ENCODE measurements at places on chromosomes 7 and 10.

- DNase-seq: no peak
These were observed 76.0 kb upstream of the AGBL3 start for GRCh38 chr7:134910214-134910890.

DNA sequence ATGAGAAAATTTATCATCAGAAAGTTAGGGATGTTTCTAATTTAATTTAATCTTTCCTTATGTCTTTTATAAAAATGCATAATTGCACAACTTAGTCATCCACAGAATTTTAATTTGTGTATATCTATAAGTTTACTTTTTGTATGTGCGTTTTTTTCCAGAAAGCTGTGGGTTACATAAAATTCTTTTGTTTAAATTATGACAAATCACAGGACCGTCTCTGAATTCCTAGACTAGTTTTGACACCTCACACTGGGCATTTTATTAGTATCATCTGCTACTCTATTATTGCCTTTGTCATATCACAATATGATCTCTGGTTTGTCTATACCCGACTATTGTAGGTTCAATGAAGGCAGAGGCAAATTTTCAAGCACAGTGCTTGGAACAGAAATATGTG is 482.4 kb upstream of the SEMA3D start:
- no peak for DNase-seq

GRCh38 chr10:48288661-48289060 is 14.2 kb upstream of the FRMPD2 start:
- no peak for DNase-seq

DNA sequence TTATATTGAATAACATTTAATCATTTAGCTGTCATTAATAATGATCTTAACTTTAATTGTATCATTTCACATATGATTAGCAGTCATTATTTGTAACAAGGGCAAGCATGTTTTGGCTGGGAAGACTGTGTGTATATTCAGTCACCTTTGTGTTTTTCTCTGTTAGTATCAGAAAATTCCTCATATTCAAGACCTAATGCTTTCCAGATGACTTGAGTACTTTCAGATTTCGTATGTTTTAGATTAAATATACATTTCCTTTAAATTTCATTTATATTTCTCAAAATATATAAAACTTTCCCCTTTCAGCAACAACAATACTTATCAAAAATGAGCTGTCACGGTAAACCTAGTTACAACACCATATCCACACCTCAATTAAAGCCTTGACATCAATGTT is 6.3 kb upstream of the CACNA2D1 start:
- DNase-seq: no peak

DNA sequence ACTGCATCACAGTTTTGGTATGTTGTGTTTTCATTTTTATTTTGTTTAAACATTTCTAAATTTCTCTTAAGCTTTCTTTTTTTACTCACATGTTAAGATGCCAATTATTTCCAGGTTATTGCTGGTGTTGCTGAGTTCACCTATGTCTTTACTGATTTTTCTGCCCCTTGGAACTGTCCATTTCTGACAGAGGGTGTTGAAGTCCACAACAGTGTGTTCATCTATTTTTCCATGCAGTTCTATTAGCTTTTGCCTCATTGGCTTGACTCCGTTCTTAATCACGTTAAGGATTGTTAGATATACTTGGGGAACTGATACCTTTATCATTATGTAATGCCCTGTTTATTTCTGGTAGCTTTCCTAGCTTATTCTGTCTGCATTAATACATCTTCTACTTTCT is 158.0 kb upstream of the TCERG1L start:
- DNase-seq: no peak

DNA sequence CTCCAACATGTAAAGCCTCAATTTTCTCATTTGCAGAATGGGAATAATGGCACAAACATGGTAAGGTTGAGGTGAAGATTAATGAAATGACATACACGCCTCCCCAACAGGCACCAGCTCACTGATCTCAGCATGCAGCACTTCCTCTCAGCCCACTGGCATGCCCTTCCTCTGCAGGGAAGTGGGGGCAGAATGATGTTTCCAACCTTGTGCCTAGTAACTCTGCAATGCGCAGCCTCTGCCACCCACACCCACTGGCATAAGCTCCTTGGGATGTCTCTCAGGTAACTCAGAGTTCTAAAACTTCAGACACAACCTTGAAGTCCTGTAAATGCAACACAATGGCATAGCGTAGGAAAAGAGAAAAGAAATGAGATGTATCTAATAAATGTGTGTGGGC is 540.7 kb downstream of the HTR7 start:
- DNase-seq: no peak

- DNase-seq: no peak
These were observed 67.7 kb downstream of the ST8SIA6 start for GRCh38 chr10:17386616-17387075.

- DNase-seq: no peak
These were observed 101.1 kb upstream of the GSDME start for GRCh38 chr7:24858108-24858977.

- DNase-seq: peak; percentile 34
These were observed 9.3 kb upstream of the EN2 start for GRCh38 chr7:155448632-155449007.

GRCh38 chr7:98729121-98729520 is 112.0 kb downstream of the NPTX2 start:
- DNase-seq: no peak

- no peak for DNase-seq
These were observed 34.4 kb downstream of the BCAP29 start for GRCh38 chr7:107614425-107614824.

DNA sequence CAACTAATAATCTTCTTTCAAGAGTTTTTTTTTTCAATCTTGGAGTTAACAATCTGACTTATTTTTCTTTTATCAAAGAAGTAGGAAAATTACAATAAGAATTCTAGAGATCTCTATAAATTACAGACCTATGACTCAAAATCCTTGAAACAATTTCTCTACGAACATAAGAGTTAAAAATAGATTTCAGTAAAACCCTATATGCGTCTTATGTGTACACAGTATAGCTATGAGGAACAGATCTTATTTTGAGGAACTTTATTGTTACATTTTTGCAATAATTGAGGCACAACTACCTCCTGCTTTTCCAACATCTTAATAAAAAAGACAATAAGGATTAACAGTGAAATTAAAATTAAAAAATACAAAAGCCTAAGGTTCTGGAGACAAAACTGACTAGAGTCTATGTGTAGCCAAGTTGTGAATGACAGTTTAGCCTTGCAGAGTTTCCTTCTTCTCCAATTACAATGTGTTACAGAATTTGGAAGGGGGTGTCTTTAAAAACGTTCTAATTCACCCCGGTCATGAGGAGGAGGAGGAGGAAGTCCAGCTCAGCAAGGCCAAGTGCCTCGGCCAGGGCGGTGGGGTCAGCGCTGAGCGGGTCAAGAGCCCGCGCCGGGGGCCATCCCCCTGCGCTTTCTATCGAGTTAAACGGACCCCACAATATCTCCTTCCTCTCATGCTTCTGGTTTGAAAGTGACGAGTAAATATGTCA is 40.5 kb downstream of the AMZ1 start:
- no peak for DNase-seq

DNA sequence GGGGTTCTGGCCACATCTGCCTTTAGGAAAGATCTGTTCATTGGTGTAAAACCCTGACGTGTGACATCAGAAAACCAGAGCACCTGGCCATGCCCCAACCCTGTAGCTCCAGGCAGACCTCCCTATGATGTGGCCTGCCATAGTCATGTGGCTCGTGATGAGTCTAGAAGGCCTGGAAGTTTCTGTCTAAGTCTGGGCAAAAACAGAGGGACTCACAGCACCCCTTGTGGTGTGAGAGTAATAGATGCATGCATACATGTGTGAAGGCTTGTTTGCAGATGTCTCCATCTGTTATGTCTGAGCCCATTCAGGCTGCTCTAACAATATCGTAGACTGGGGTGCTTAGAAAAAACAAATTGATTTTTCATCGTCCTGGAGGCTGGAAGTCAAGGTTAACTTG is 309.3 kb downstream of the PAXIP1 start:
- no peak for DNase-seq

- peak; percentile 14 for DNase-seq
These were observed 42.5 kb upstream of the LCOR start for GRCh38 chr10:96789571-96790108.

DNA sequence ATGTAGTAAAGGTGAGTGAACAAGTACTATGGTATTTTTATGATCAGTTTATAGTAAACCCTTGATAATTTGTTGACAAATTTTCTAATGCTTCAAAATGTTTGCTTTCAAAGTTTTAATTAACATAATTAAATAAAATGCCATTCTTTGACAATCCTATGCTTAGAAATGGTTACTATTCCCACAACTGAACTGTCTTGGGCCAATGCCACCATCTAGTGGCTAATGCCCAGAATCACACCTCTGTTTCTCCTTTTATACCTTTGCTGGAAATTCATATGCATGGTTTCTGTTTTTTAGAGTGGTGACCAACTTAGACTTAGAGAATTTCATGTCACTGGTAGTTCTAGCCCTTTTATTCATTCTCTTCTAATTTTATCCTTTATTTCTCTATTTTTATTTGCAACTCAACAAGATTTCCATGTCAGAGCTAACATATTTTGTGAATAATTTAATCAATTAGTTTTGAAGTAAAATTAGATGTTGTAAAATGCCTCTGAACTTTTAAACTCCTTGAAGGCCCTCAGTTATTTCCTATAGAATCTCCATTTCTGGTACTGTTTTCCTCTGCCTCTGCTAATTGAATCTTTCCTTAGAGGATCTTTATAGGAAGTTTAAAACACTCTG is 31.1 kb downstream of the PCGF5 start:
- peak; percentile 88 for DNase-seq

DNA sequence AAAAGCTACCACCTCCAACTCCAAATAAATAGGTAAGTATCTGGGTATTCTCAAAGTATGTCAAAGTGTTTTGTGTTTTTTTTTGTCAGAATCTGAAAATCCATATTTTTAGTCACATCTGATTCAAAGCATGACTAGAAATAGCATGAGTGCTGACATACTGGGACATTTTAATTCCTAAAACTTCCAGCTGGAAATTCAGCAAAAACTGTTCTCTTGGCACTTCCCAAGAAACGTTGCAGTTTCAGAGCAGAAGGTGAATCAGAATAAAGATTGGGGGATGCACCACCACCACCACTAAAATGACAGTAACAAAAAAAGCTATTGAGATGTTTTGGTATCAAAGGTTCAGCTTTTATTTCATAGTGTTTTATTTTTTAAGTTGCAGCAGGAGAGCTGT is 724.6 kb upstream of the CELF2 start:
- DNase-seq: no peak

DNA sequence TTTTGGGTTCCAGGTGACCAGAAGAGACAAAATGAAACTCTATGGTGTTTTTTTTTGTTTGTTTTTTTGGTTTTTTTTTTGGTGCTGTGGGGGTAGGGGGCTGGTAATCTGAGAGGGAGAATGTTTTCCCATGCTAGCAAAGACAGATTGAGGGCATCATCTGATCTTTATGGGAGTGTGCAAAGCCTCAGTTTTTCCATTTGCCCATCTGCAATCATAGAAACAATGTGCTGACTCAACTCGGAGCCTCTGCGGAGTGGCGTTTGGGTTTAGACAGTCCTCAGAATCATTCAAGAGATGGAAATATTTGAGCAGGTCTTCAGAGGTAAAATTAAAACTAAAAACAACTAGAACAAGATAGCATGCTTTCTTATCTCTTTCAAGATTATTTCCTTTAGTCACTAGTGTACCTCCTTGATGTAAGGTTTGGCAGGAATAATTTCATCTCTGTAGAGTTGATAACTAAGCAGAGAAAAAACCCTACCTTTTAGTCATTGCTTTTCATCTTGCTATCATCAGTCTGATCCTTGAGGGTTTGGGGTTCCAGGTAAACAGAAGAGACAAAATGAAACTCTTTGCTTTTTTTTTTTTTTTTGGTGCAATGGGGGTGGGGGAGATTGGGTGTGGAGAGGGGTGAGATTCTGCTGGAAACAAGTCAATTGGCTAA is 18.0 kb downstream of the CNNM2 start:
- no peak for DNase-seq

GRCh38 chr7:144854839-144855424 is 19.1 kb upstream of the TPK1 start:
- DNase-seq: peak; percentile 36

GRCh38 chr10:121532292-121532864 is 65.9 kb downstream of the FGFR2 start:
- no peak for DNase-seq

GRCh38 chr7:56290548-56290947 is 174.3 kb upstream of the NUPR2 start:
- DNase-seq: no peak

- DNase-seq: no peak
These were observed 36.3 kb downstream of the STRA8 start for GRCh38 chr7:135269921-135270320.

DNA sequence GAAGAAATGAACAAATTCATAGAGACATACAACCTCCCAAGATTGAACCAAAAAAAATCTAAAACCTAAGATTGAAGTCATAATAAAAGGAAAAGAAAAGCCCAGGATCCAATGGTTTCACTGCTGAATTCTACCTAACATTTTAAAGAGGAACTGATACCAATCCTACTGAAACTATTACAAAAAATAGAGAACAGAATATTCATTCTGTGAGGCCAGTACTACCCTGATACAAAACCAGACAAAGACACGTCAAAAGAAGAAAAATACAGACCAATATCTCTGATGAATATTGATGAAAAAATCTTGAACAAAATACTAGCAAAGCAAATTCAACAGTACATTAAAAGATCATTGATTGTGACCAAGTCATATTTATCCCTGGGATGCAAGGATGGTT is 128.5 kb upstream of the STEAP1 start:
- DNase-seq: no peak

DNA sequence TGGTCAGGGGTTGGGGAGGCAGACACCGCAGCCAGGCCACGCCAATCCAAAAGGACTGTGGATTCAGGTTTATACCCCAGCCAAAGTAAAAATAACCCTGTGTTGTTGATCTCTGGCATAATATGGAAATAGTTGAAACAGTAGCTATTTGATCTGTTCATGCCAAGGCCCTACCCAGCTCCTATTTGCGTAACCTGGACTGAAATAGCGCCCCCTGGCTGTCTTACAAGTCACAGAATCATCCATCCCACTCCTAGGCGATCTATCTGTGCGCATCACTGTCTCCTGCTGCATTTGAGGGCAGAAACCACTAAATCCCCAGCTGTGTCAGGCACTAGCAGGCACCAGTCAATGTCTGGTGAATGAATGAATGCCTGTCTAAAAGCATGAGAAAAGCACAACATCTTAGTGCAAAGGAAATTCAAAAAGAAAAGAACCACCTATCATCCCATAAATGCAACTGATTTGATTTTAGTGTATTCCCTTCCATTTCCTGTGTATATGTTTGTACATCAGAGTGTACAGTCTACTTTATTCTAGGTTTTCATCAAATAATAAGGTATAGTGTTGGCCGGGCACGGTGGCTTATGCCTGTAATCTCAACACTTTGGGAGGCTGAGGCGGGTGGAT is 160.0 kb downstream of the SLIT1 start:
- DNase-seq: peak; percentile 84

DNA sequence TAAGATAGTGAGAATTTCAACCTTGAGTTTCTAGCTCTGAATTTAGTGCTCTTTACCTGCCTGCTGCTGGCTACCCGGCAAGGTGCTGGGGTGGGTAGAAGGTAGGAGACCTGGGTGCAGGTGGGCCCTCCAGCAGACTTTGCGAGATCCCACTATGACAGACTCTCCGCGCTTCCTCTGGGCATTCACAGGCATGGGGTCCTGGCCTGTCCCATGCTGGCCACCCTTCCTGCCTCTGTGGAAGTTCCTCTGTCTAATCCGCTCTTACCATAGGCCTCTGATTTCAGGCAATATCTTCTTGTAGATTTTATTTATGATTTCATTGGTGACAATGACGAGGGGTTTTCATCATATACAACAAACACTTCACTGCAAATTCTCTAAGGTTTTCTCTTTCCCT is 1.2 kb upstream of the WDFY4 start:
- DNase-seq: no peak

Data from hematopoietic multipotent progenitor cell treated with erythropoietin and hydrocortisone succinate and interleukin-3 and kit ligand, for 6 days (in vitro differentiated cells).